Activated gamma-delta T cell treated with Interleukin-2 at 50 U/mL for 16 hours (primary cell): ENCODE measurements at places on chromosomes 6 and 20.

GRCh38 chr20:34532320-34532719, 16.1 kb downstream of the DYNLRB1 start:
- no peak for DNase-seq

GRCh38 chr6:45278367-45278766, 49.8 kb upstream of the RUNX2 start:
- no peak for DNase-seq

DNA sequence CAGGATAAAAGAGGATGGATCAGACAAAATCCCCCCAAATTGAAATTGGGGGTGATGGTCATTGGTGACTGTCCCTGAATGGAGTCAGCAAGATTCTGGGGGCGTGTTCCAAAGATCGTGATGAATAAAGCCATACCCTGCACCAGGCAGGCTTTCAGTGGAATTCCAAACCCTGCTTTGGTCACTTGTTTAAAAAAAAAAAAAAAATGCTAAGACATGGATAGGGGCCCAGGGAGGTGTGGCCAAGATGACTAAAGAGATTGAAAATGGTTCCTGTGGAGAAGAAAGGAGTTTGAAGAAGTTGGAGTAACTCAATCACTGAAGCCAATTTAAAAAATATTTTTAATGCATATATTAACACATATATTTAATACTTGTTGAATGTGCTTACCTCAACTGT, 161.4 kb upstream of the KCNG1 start:
- DNase-seq, result no peak

- DNase-seq, result no peak
These were observed 32.1 kb downstream of the C6orf141 start for GRCh38 chr6:49582529-49582928.

DNA sequence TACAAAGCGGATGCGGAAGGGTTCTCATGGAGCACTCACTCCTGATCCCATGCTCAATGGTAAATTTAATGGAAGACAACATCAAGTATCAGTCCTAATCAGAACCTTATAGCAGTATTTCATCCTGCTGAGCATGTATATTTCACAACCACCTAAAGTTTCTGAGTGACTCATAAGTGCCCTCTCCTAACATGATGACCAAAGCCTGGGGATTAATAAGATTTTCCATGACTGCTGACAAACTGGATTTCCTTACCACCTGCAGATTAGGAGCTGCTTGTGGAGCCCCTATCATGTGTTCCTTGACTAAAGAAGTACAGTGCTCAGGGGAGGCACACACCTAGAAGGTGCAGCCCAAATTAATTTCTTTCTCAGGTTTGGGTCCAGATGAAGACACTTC, 112.8 kb downstream of the INSM1 start:
- DNase-seq, result no peak

DNA sequence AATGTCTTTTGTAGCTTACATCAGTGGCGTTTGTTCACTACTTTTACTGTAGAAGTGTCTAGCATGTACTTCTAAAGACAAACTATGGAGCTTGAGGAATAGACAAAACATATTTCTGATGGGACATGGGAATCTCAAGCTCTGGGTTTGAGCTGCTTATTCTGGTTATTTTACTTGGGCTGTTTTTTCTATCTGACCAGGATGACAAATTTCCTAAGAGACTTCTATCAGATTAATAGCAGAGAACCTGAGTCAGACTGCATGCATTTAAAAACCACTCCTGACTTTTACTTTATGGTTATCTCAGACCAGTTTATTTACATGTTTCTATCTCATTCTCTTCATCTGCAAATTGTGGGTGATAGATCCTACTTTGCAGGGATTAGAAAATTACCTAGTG, 1282.3 kb upstream of the GJE1 start:
- DNase-seq, result no peak
